ENCODE measurements at places on chromosomes 6 and 20. TPM values are rescaled to one million over a fixed set of nuclear protein-coding genes. Genes with fewer than 3 reads are reported as not detected.
A peak's percentile ranks its signal among the peaks of the same experiment; 100 is the strongest.

- no peak for DNase-seq
These were observed 41.6 kb downstream of the UNC5CL start for GRCh38 chr6:40997234-40997957.

The CCN2 gene
- 122 TPM for total RNA-seq

DNA sequence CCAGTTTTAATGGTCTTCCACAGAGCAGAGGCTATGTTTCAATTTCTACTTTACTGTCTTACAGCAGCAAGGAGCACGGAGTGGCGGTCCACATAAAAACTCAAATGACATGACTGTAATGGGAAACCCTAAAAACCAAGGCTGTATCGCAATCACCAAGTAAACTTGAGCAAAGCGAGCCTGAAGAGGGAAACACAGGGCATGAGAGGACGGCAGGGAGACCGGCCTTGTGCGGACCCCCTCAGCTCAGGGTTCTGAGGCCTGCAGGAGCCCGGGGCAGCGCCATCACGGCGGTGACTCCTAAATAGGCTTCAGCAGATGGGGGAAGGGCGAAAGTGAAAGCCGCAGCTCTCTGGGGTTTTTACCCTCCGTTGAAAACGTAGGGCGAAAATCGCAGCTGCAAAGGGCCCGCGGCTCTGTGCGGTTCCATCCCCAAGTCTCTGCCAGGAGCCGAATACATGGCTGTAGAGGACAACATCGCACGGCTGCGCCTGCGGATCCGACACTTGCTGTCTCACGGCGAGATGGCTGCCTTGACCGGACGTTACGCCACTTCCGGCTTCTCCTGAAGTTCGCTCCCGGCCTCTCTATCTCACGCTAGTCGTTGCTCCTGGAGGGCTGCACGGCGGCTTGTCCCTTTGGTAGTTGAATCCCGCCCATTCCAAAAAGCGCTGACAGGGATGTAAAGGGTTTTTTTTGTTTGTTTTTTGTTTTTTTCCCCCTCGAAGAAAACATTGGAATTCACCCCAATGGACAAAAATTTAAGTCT lies at the start of gene PSMB1:
PSMB1 (minus strand) TSS at position 543 of the 769 bp plus-strand sequence; CDS start at position 478, 65 bp downstream.
- peak; percentile 90 for DNase-seq

GRCh38 chr6:107820338-107821261 lies 3.5 kb downstream of the SCML4 start:
- no peak for DNase-seq

The FAM229B gene
- total RNA-seq = 6.3 TPM

DNA sequence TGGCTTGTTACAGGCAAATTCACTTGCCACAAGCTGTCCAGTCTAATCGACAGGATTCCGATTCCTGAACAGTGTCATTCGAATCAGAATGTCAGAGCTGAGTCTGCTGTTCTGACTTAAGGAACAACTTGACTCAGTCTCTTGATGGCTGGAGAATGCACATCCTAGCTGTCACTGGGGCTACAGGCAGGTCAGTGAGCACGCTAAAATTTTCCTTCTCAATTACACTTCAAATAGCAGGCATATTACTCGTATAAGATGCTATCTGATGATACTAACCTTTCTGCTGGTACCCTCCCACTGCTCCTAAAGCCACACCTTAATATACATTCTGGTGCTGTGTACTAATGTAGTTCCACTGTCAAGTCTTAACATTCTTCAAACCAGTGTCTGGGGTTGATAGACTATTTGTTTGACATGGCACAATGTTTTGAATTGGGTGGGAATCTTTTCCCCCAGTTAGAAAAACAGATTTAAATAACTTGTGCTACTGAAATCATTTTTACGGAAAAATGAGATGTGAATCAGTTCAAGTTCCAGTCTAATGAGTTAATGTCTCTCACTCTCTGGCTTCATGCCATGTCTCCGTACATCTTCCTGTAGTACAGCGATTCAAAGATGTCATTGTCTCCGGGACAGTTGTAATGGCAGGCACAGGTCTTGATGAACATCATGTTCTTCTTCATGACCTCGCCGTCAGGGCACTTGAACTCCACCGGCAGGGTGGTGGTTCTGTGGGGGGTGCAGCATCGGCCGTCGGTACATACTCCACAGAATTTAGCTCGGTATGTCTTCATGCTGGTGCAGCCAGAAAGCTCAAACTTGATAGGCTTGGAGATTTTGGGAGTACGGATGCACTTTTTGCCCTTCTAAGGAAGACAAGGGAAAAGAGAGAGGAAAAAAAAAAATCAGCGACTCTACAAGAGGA lies 2.2 kb downstream of the CCN2 start:
- no peak for DNase-seq

DNA sequence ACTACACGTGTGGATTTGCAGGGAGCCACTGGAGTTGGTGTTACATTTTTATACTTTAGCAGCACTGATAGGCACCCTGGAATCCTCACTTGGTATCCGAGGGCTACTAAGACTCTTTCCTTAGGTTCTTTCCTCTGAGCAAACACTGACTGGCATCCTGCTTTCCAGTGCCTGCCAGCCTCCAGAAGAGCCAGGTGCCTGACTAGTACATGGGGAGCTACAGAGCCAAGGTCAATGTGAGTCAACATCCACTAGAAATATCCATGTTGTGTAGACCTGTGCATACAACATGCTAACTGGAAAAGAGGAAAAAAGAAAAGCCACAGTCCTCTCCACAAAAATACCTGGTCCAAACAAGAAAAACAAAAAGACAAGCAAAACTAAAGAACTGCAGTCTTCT lies 5.9 kb downstream of the TUBB1 start:
- no peak for DNase-seq

The TRIM40 gene
- total RNA-seq = not detected

GRCh38 chr20:45835825-45836224 lies 2.2 kb downstream of the SNX21 start:
- DNase-seq = no peak

DNA sequence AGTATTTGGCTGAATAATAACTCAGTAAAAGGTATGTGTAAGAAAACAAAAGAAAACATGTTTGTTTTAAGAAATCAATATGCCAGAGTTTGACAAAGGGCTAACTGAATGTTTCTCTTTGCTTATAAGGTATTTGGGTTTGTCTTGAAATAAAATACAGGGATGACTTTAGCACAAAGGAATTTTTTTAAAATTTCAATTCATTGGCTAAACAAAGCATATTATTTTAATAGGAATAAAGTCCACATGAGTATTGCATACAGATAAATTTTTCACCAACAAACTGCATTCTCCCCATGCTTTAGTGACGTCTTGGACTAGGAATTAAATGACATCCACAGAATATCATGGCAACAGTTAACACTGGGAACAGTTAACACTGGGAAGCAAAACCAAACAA lies 480.0 kb upstream of the JAG1 start:
- no peak for DNase-seq

DNA sequence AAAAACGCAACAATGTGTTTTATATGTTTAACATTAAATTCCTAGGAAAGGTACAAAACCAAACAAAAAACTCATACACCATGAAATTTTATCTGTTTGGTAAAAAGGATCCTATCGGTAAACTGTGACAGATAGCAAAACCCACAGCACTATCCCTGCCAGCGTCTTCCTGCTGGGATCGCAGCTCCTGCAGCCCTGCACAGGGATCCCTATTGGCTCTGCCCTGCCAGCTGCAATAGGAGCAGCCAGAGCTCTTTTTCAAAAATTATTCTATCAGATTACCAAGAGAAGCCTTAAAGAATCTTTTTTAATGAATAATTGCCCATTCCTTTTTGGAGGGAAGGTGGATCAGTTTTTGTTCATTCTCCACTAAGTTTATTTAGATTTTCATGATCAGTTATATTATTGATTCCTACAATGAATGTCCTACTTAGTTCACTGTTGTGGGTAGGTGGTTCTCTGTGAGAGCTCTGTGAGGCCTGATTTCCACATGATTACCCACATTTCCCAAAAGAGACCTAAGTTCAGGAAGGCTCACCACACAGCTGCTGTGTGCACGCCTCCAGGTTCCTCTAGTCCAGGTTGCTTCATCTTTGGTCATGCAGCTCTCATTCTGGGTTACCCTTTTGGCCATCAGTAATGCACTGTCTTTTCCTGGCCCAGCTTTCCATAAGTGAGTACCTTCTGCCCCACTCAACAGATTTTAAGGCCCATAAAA lies 293.8 kb downstream of the FRK start:
- DNase-seq = no peak

GRCh38 chr20:57996936-57997890 lies 231.2 kb downstream of the ANKRD60 start:
- DNase-seq = no peak

- no peak for DNase-seq
These were observed 48.2 kb upstream of the FAM50B start for GRCh38 chr6:3800850-3801591.

The TSHZ2 gene
- 59.6 TPM for total RNA-seq

The RBM38 gene
- 5.1 TPM for total RNA-seq

GRCh38 chr20:52676283-52676995 lies 295.7 kb upstream of the TSHZ2 start:
- no peak for DNase-seq

GRCh38 chr6:67974931-67975330 lies 660.2 kb upstream of the ADGRB3 start:
- no peak for DNase-seq

GRCh38 chr20:11936157-11936556 lies 18.5 kb downstream of the BTBD3 start:
- no peak for DNase-seq

DNA sequence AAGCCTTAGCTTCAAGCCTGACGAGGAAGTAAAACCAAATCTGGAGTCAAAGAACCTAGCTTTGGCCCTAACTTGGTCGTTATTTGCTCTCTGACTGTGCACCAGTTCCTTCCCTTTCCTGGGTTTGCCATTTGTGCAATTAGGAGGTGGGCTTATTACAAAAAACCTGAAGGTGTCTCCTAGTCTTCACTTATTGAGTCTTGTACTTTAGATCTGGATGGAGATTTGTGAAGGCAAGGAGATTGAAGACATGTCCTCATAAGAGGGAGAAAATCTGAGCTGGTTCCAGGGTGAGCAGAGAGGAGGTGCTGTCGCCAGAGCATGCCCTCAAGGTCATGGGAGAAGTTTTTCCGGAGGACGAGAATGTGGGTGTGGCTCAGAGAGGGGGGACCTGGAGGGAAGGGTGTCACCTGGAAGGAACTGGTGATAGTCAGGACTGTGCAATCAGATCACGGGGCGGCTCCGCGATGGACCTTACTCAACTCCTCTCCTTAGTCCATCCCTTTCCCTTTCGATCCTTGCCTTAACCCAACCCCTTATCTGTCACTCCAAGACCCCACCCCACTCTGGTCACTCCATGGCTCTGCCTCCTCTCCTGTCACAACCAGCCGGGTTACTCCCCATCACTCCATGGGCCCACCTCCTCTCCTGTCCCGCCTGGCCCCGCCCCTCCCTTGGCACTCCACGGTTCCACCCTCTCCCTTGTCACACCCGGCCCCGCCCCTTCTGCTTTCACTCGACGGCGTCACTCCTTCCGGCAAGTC lies 588 bp upstream of the ACSS2 start:
- DNase-seq = no peak

The FNDC1 gene
- total RNA-seq = 0.15 TPM

GRCh38 chr6:143744551-143745165 lies 66.9 kb downstream of the PHACTR2 start:
- DNase-seq = no peak

- no peak for DNase-seq
These were observed 199.0 kb downstream of the JARID2 start for GRCh38 chr6:15444881-15445280.

The RHAG gene
- total RNA-seq = not detected

GRCh38 chr20:35972462-35972861 lies 4.1 kb downstream of the CNBD2 start:
- no peak for DNase-seq

The VSTM2L gene
- 0.48 TPM for total RNA-seq

The RAB44 gene
- total RNA-seq = under 0.01 TPM

The AKAP7 gene
- 15.7 TPM for total RNA-seq

All from breast epithelium (tissue), 4 donors.